ENCODE measurements at places on chromosomes 4 and X.

- no peak for ATAC-seq
These were observed 49.1 kb downstream of the PRKG2 start for GRCh38 chr4:81165861-81166430.

GRCh38 chr4:183721207-183722081, 62.4 kb downstream of the TRAPPC11 start:
- ATAC-seq, result peak; percentile 70

DNA sequence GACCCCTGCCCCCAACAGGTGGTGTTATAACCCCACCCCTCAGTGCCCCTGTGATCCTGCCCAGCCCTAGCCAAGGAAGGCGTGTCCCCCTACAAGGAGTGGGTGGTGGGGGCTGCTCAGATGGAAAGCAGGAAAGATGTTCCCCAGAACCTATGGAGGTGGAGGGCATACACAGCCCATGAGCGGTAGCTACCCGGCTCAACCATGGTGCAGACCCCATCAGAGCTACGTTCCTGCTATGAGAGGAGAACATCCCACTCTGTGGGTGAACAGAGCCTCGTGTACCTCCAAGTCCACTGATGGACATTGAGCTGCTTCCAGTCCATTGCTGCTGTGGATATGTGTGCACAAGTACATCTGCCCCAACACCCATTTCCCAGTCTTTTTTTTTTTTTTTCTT, 71.1 kb downstream of the SHOX start:
- no peak for ATAC-seq

- no peak for ATAC-seq
These were observed 64.1 kb downstream of the NEUROG2 start for GRCh38 chr4:112451831-112452230.

DNA sequence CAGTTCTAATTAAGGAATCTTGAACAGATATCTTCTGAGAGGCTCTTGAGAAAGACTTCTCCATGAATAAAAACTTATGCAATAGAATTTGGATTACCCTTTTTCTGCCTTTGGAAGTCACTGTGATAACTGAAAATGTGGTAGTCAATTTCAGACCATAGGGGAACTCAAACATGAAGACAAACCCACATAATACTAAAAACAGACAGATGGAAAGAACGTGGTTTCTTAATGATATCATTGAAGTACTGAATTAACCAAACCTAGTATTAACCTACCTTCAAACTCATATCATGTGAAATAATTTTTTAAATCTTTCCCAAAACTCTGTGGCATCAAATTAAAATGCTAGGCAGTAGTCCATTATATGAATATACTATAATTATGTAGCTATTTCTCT, 153.5 kb downstream of the CAMK2D start:
- peak; percentile 61 for ATAC-seq

GRCh38 chr4:179624768-179625181, 2182.5 kb upstream of the AGA start:
- no peak for ATAC-seq

GRCh38 chr4:28062562-28062961, 1201.9 kb downstream of the STIM2 start:
- no peak for ATAC-seq

DNA sequence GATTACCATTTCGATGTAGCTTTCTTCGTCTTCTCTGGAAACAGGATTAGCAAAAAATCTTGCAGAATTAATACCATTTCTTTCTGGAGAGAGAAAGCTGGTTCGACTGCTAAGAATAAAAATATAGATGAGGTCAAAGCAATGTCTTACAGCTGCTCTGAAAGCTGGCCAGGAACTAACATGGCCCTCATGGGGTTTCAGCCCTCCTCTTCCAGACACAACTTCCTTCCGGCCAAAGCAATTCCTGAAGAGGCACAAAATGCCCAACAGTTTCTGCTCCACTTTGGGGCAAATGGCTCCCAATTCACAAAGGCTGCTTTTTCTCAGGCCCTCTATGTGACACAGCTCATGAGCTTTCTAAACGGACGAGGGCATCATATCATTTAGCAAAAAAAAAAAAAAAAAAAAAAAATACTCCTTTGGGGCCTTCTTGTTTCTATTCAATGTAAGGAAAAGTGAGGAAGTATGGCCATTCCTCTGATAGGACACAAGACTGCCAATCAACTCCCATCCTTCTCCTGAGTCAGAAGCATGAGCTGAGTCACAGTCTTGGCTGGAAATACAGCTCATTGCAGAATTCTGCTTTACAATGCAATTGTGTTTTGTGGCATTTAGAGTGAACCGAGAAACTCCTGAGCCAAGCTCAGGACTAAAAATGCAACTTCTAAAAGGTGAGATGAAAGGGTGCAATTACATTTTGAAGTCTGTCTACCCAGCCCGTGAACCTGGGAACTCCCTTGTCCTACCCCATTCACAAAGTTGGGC, 42.7 kb upstream of the CTAG2 start:
- ATAC-seq, result peak; percentile 92

GRCh38 chrX:40694802-40695201, 40.5 kb downstream of the MED14 start:
- ATAC-seq, result no peak

DNA sequence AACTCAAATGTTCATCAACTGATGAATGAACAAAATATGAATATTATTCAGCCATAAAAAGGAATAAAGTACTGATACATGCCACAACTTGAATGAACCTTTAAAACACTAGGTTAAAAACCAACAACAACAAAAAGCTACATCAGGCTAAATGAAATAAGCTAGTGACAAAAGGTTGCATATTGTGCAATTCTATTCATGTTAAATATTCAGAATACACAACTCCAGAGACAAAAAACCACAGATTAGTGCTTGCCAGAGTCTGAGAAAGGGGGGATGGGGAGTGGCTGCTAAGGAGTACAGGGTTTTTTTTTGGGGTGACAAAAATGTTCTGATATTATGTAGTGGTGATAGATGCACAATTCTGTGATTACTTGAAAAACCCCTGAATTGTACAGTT, 58.5 kb downstream of the HAUS3 start:
- no peak for ATAC-seq

GRCh38 chrX:100731441-100732281, at the start of gene SYTL4:
TSS of gene SYTL4 (minus strand) at chrX:100732121. CDS start at chrX:100702037, 30,084 bp downstream.
- no peak for ATAC-seq

GRCh38 chr4:123806056-123806455, 409.5 kb downstream of the SPRY1 start:
- no peak for ATAC-seq

DNA sequence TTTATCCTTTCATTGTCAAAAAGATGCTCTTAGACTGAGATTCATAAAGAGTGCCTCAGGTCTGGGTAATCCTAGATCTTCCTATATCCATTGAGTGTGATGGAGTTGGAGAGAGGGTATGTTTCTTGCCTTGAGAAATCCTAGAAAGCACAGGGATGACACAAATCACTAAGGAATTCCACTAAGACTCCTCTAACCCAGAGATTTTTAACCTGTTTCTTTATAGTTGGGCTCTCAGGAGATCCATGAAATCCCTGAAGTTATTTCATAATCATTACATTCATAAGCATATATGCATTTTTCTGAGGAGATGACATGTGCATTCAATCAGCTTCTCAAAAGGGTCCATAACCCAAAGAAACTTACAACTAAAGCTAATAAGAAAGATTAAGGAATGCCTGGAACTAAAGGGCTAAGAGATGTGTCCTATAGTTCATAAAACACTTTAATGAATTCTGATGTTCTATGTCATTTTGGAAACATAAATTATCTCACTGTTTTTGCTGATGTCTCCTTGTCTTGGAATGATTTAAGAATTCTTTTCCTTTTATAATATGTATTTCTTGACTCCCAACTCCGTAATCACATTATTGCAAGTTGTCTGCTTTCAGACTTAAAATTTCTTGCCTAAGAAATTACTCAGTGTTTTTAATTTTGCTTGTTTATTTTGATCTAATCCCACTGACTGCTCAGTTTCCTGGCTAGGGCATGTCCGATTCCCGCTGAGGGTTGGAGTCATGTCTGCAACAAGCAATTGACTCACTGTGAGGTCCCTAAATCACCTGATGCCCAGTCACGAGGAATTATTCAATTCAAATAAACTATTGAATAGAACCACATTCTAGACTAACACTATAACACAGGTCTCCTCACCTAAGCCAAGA, 2.8 kb upstream of the AMTN start:
- no peak for ATAC-seq

DNA sequence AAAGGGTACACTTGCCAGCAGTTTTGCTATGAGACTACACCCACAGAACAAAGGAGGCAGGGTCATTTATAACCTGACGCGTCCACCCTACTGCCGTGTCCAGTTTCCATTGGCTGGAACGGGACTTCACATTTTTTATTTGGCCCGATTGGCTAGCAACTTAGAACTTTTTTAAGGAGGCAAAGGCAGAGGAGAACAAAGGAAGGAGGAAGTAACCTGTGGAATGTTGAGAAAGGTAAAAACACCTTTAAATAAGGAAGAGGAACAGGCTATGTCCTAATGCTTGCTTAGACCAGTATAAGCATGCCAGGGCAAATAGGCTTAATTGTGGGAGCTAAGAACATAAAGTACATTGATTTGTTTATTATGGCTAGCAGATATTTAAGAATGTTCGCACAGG, 18.7 kb downstream of the KDM6A start:
- ATAC-seq, result no peak

- ATAC-seq, result no peak
These were observed 13.5 kb downstream of the SH3TC1 start for GRCh38 chr4:8212622-8213021.

DNA sequence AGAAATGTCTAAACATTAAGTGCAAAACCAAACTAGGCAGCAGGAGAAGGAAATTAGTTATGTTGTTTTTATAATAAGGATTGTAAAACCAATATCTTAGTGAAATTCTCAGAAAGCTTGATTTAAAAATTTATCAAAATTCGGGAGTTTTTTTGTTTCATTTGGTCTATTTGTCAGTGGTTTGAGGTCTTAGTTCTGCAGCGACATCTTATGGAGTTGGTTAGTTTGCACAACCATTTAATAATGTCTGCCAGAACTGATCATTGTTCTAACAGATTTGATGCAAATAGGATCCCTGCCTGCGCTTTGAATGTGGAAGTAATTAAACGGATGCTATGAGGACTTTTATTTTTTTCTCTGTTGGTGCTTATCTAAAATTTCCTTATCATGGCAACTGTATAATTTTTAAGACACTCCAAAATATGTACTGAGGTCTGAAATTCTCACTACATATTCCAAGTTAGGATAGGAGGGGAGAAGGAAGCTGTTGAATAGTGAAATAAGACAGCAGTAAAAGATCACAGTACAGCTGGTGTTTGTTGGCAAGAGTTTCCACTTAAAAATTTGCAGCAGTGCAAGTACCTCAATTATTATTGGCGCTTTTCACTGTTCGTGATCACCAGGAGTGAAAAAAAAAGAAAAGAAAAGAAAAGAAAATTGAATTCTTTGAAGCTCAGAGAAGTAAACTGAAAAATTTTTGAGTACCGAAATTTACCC, 2521.4 kb downstream of the ARAP2 start:
- no peak for ATAC-seq

DNA sequence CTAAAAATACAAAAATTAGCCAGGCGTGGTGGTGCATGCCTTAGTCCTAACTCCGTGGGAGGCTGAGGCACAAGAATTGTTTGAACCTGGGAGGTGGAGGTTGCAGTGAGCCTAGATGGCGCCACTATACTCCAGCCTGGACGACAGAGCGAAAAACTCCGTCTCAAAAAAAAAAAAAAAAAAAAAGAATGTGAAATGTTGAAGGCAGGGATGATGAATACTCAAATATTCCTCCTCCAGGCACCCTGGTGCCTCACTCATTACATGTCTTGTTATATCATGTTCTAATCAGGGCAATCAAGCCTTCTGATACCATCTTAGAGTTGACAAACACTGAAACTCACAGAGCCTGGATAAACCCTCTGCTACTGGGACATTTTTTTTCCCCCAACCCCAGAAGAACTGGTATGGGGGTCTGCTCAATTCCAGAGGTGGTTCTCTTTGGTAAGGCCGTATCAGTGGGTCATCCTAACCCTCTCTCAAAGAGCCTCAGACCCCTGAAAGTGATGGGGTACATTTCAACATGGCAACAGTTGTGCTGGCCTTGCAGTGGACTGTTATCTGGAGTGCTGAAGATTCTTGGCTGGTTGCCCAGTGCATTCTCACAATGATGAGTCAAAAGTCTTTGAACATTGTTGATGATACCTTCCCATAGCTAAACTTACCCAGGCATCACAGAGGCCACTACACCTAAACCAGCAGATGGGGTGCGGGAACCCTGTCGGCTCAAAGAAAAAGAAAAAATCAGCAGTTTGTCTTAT, 2.4 kb upstream of the SH3KBP1 start:
- ATAC-seq, result peak; percentile 61

- ATAC-seq, result no peak
These were observed 41.3 kb downstream of the KIF4A start for GRCh38 chrX:70331161-70331560.

- no peak for ATAC-seq
These were observed 738.5 kb downstream of the TECRL start for GRCh38 chr4:63670735-63671134.

DNA sequence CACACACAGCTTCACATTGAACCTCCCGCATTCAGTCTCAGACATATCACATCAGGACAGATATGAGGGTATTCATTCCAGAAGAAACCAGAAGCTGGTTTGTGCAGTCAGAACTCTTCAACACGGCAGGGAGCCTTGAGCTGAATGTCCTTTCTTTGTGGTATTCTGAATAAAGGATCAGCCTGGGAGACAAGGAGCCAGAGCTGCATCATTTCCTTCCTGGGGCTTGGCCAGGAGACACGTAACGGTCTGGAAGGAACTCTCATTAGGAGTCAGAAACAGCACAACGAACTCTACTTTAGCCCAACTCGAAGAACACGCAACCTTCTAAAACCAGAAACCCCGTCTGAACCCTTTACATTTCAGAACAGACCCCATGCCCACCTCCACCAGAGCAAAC, 46.4 kb downstream of the KDR start:
- ATAC-seq, result no peak

GRCh38 chrX:24412637-24413363, 52.3 kb upstream of the PDK3 start:
- ATAC-seq, result peak; percentile 75

DNA sequence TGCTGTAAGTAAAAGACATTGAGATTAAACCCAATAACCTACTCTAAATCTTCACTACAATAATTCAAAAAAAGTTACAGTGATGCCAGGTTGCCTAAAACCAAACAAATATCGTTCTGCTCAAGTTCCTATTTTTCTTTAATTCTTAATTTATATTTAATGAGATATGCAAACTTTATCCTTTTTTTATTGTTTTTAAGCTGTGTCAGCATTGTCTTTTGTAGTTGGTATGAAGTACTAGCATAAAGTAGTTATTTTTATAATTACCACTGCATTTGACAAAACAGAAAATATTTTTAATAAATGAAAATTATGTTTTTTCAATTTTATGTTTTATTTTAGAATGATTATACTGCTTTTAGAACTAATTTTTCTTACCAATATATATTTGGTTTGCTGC, 1431.1 kb upstream of the PCDH7 start:
- no peak for ATAC-seq

GRCh38 chr4:1478766-1479355, 72.6 kb upstream of the NKX1-1 start:
- no peak for ATAC-seq

GRCh38 chrX:66021765-66022631, 17.9 kb downstream of the VSIG4 start:
- ATAC-seq, result no peak

DNA sequence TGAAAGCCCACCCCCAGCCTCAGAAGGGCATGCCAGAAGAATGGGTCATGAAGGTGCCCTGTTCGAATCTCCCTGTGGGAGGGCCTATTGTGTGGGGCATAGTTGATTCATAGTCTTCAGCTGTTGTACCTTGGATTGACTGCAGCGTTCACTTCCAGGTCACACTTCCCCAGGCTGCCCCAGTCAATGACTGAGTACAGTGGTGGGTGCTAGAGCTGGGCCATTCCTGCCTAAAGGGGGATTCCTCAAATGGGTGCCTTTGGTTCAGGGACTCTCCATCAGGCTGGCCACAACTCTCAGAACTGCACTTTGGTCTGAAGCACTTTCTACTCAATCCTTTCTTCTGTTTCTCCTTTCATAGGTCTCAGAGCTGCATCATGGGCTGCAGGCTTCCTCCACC, 35.0 kb upstream of the RASGEF1B start:
- ATAC-seq, result peak; percentile 55

All from activated T-helper 17 cell treated with anti-CD3 and anti-CD28 coated beads, Interleukin-2, amount 50 U/mL, for 72 hours (primary cell).